ENCODE measurements at places on chromosomes 5 and 9.

GRCh38 chr5:3393122-3393919 is 202.3 kb upstream of the IRX1 start:
- DNase-seq, result no peak

DNA sequence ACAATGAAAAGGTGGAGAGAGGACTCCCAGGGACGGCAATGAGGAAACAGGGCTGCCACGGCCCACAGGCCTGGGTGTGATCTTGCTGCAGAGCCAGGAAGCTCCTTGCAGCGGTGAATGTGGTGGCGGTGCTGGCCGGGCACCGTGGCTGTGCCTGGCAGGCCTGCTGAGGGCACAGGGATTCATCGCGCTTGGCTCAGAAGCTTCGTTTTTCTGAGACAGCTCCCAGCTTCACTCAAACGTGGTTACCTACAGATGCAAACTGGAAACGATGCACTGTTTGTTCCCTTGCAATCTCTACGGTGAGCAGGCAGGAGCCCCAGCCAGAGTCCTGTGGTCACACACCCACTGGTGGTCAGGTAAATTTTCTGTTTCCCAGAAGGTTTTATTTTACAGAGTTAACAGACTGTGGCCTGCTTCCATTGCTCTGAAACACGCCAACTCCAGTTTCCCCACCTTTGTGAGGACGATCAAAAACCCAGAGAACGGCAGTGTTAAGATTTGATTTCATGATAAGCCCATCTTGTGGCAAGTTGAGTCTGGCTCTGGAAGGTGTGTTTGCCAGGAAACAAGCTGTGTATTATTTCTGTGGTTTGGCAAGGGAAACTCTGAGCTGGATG is 183.9 kb downstream of the AUH start:
- DNase-seq, result no peak

GRCh38 chr5:1633605-1634336 is 110.0 kb upstream of the LPCAT1 start:
- DNase-seq, result peak; percentile 89

DNA sequence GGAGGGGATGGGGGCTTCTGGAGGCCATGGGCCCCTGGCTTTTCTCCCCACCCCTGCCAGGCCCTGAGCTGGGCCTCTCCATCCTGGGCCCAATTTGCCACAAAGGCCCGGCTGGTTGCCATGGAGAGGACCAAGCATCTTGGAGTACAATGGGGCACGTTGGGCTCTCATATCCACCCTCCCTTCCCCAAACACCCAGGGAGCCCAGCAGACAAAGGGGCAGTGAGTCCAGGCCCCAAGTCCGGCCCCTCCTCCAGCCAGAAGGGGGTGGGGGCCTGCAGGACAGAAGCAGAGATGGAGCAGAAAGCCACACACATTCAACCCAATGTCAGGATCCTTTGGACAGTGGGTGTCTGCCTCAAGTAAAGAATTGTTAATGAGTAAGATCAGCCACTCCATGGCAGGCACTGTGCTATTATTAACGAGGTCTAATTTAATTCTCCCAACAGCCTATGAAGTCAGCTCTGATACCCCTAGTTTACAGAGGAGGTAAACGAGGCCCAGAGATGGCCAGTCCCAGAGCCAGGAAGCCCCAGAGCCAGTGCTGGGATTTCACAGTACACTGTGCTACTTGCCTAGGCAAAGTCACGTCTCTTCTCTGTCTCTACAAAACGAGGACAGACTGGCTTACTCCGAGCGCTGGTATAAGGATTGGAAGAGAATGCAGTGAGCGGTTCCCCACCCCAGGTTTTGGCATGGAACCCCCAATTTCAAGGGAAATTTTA is 2.3 kb downstream of the CRB2 start:
- no peak for DNase-seq

- no peak for DNase-seq
Measured at GRCh38 chr9:120252248-120252647, 327.7 kb downstream of the CDK5RAP2 start.

GRCh38 chr9:32672469-32672868 is 37.0 kb upstream of the TAF1L start:
- DNase-seq, result no peak

DNA sequence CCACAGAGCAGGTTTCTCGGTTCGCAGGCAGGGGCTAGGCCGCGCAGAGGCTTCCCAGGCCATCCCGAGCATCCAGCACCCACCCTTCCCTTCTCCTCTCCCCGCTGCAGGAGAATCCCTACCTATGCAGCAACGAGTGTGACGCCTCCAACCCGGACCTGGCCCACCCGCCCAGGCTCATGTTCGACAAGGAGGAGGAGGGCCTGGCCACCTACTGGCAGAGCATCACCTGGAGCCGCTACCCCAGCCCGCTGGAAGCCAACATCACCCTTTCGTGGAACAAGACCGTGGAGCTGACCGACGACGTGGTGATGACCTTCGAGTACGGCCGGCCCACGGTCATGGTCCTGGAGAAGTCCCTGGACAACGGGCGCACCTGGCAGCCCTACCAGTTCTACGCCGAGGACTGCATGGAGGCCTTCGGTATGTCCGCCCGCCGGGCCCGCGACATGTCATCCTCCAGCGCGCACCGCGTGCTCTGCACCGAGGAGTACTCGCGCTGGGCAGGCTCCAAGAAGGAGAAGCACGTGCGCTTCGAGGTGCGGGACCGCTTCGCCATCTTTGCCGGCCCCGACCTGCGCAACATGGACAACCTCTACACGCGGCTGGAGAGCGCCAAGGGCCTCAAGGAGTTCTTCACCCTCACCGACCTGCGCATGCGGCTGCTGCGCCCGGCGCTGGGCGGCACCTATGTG is 36.1 kb downstream of the NTNG2 start:
- DNase-seq, result no peak

DNA sequence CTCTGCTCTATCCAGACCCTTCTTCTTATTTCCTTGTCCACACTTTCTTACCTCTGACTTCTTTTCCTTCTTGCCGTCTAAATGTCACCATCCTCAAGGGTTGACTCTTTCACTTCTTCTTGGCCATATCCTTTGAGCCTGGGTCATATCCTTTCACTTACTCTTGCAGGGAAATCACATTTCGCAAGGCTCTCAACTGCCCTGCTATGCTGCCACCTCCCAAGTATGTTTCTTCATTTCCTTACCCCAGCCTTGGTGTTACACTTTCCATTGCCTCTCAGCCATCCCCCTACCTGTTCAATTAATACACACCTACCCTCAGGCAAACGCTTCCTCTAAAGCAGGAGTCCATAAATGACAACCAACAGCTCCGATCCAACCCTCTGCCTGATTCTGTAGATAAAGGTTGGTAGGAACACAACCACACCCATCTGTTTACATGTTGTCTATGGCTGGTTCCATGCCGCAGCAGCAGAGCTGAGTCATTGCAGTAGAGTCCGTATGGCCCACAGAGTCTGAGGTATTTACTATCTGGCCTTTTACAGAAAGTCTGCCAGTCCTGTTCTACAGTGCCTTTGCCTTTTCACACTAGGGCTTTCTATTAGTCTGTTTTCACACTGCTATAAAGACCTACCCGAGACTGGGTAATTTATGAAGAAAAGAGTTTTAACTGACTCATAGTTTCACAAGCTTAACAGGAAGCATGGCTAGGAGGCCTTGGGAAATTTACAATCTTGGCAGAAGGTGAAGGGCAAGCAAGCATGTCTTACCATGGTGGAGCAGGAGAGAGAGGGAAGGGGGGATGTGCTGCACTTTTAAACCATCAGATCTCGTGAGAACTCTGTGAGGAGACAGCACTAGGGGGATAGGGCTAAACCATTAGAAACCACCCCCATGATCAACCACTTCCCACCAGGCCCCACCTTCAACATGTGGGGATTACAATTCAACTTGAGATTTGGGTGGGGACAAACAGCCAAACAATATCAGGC is 97.9 kb downstream of the SV2C start:
- no peak for DNase-seq

- DNase-seq, result no peak
Measured at GRCh38 chr9:21656776-21657674, 145.4 kb upstream of the MTAP start.

DNA sequence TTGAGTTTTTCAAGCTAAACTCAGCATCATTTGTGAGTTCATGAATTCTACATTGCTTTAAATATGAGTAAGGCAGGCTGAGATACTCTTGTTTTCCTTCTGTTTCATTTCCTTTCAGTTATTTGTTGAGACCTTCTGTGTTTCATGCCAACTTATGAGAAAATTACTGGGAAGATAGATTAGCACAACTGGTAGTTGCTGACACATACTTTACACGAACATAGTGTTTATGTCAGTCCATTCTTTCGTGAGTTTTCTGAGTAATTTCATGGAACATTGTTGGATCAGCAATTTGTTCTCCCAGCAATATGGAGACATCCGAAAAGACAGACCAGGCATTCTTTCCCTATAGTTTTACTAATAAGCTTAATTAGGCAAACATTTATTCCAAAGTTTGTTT is 102.0 kb upstream of the SMC5 start:
- DNase-seq, result no peak

DNA sequence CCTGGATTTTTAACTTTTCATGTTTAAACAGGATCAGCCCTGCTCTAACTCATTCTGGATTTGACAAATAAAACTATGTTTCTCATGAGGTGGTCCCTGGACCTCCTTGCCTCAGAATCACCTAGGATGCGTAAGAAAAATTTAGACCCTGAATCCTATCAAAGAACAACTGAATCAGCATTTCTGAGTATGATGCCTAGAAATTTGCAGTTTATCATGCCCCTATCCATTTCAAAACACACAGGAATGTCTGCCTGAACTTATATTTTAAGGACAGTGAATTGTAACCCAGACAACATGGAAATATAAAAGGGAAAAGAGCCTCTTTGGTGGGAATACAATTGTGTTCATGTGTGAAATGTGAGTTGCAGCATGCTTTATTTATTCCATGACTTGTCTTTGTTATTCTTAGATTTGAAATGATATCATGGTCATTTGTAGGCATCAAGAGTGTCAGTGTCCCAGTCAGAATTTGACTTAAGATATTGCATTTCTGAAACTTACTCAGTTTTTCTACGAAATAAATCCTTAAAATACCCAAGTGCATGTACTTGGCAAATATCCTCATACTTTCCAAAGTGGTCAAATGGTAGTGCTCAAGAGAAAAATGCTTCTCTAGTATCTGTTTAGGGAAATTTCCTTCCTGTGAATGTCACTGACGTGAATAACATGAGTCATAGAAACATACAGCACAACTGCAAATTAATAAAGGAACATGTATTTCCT is 144.3 kb downstream of the GIN1 start:
- DNase-seq, result no peak

GRCh38 chr9:101469026-101469425 is 33.5 kb upstream of the ALDOB start:
- no peak for DNase-seq

- no peak for DNase-seq
Measured at GRCh38 chr5:37717613-37718431, 122.0 kb downstream of the GDNF start.
